Activated CD8-positive, alpha-beta memory T cell treated with anti-CD3 and anti-CD28 coated beads, Interleukin-2, amount 10 ng/mL, durations not matched to agents 7 days and 5 days (primary cell): ENCODE measurements at places on chromosomes 2 and 18. TPM values are rescaled to one million over a fixed set of nuclear protein-coding genes. Genes with fewer than 3 reads are reported as not detected.

The IL36A gene
- total RNA-seq, result not detected

The C2orf78 gene
- total RNA-seq, result not detected

The PROKR1 gene
- not detected for total RNA-seq

The UGT1A8 gene
- not detected for total RNA-seq

The PHOSPHO2 gene
- 4.1 TPM for total RNA-seq

The SNORC gene
- 1.8 TPM for total RNA-seq

The RAB10 gene
- 128 TPM for total RNA-seq

The COL3A1 gene
- total RNA-seq, result 0.23 TPM

The TMBIM1 gene
- total RNA-seq, result 72.4 TPM

The HOXD12 gene
- total RNA-seq, result not detected

The IL37 gene
- total RNA-seq, result not detected

The FAM237A gene
- not detected for total RNA-seq

The CYBRD1 gene
- 0.44 TPM for total RNA-seq

The CDK15 gene
- not detected for total RNA-seq

The DNAJC27 gene
- total RNA-seq, result 8.7 TPM

The CFAP65 gene
- total RNA-seq, result not detected
